Right hindlimb (tissue), 1 donor: ENCODE measurements at places on chromosomes 4 and X.

DNA sequence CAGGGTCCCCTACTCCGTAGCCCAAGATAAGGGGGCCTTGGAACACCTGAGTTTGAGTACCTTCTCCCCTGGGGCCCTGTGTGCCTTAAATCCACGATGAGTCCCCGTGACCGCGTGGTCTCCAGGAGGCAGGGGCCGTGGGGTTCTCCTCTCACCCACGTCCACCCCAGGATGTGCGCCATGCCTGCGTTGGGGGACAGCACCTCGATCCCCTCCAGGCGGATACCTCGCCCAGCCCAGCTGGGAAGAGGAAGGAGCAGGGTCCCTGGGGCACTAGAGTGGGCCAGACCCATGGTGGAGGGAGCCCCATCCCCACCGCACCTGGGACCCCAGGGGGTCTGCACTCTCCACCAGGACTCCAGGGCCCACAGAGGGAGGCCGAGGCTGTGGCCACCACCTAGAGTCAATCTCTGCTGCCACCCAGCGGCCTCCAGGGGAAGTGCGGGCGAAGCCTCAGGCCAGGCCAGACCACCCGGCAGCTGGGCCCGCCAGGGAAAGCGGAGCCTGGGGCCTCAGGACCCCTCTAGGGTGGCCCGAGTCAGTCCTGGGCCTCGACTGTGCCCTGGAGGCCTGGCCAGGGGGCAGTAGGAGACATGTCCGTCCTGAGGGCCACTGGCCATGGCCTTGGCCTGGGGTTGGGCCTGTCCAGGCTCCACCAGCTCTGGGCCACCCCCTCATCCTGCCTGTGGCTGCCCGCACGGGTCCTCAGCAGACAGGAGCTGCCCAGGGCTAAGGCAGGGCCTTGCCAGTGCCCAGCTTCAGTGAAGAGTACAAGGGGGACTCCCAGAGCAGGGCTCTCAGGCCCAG, 55.0 kb downstream of the FAM53A start:
- DNase-seq = peak; percentile 75

DNA sequence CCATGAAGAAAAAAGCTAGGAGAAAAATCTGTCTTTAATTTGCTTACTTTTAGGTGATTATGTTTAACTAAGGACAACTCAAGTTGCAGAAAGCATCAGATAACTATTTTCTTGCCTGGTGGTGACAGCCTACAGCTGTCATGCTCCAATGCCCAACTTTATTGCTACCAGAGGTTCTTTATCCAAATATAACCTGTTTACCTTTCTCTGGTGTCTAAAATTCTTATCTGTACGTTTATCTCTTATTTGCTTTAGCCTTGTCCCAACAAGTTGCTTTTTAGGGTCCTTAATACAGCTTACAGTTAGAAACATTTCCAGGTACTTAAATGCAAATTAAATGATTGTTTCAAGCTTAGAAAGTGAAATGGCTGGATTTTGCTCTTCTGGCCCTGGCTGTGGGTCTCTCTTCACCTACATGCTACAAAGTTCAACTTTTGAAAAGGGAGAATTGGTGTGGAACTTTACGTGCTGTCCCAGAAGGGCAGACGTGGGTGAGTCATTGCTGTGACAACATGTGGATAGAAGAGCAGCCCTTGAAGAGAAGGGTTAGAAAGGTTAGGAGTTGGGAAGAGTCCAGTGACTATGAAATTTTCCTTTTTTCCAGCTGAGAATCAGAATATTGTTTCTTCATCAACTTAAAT, 60.7 kb downstream of the HPGD start:
- no peak for DNase-seq

DNA sequence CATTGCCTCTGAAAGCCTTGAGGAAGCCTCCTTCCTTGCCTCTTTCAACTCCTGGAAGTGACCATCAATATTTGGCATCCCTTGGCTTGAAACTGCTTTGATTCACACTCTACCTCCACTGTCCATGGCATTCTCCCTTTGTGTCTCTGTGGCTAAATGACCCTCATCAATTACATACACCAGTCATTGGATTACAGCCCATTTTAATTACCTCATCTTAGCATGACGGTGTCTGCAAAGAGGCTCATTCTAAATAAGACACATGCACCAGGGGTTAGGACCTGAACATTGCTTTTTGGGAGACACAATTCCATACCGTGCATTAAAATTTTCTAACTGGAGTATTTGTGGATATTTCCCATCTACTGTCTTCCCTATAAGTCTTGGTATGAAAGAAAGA, 60.7 kb upstream of the FAM9A start:
- no peak for DNase-seq

DNA sequence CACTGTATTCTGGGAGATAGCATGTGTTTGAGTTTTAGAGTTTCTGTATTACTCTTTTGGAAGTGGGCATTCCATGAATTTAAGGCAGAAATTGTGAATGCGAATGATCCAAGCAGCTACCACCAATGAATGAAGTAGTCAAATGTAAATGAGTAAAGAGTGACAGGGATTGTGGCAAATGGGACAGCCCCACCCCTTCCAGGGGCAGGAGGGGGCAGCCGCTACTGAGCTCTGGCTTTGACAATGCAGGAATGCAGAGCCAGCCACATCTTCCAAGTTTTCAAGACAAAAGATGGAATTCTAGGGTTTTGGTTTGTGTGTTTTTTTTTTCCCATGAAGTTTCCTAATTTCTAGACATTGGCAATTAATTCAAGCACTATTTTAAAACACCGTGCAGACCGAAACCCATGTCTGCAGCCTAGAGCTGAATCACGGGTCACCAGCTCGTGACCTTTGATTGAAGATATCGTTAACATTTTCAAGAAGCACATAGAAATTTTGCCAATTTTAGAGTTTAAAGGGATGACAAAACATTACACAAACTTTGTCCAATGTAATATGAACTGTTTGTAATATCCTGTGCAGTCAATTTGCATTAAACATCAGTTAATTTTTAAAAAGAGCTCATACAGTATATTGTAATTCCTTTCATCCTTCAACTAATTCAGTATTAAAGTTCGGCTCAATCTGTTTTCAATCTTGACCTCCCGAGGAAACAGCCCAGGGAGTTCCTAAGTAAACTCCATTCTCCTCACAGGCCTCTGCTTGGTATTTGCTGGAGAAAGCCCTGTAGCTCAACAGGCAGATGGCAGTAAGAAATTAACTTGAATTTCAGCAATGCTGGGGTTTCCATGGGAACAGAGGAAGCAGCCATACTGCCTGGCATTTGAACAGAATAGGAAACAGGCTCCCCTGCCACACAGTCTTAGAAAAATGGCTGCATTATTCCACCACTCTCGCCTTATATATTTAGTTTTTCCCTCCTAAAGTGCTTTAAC, 83.4 kb downstream of the UCHL1 start:
- peak; percentile 66 for DNase-seq

DNA sequence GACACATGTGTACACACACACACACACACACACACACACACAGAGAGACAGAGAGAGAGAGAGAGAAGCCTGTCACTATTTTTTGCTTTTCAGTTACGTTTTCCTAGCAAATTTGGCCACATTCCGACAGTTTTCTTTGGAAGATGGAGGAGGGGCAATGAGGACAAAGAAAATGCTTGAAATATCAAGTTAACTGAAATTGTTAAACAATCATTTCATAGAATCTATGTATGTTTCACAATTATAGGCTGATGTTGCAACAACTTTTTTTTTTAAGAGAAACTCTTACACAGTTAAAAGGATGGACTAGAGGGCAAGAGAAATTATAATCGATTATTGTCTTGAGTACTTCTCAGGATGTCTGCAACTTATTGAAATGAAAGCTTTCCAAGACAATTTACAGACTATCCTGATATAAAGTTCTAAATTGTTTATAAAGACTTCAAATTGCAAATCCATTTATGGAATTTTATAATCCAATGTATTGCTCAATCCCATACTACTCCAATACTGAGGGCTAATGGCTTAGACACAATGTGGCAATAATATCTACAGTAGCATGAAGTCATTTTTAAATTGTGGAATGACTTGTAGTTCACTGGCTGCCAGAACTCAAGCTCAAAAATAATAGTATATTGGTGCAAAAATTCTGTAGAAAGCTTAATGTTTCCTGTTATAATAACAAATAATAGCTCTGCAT, 647.0 kb upstream of the PCDH7 start:
- no peak for DNase-seq

GRCh38 chrX:133188631-133189030, 29.5 kb downstream of the TFDP3 start:
- DNase-seq = no peak

DNA sequence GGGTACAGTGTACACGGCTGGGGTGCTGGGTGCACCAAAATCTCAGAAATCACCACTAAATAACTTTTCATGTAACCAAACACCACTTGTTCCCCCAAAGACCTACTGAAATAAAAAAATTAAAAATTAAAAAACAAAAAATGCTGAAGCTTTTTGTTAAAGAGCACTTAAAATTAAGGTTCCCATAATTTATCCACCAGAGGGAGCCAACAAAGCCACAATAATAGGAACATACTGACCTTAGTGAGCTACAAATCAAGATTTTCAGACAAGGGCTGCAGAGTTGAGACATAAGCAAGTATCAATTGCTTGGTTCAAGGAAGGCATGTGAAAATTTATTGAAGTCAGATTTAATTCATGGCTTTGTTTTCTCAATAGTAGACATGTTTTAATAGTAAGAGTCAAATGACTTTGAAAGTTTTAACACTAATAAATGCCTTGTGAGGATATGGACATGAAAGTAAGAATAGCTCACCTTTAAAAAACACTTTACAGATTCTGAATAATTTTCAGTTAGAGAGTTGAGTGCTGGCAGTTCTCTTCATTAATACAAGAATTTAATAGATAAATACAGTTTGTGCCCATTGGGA, 43.0 kb upstream of the SCOC start:
- no peak for DNase-seq

GRCh38 chr4:104577405-104577804, 82.7 kb upstream of the CXXC4 start:
- DNase-seq = no peak

- DNase-seq = no peak
Measured at GRCh38 chr4:78437608-78438088, 113.9 kb upstream of the ANXA3 start.

DNA sequence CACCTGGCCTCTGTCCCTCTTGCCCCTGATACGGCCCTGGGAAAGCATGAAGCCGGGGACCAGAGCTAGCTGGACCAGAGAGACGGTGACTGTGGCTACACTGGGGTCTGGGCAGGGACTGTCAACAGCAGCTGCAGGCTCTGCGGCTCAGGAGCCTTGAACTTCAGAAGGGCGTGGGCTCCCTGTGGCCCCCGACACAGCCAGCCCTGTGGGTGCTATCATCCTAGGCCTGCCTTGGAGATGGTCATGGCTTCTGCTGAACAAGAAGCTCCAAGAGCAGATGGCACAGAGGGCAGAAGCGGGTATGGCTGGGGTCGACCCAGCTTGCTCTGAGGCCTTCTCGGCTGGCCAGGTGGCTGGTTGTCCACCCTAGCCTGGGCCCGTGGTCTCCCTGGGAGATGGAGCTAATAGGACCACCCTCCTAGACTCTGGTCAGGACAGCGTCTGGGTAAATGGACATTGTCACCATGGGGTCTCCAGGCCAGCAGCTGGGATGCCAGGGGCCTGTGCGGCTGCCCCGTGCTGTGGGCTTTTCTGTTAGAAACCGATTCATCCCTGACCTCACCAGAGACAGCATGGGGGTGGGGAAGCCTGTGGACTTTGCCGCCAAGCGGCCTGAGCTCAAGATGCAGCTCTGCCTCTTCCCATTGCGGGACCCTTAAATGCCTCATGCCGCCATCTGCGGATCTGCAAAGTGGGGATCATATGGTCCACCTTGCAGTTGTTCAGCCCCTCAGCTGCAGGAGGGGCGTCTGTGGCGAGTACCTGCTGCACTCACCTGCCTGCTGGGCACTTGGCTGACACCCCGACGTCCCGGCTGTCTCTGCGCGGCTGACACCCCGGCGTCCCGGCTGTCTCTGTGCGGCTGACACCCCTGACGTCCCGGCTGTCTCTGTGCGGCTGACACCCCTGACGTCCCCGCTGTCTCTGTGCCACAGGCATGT, 21.1 kb downstream of the CPZ start:
- no peak for DNase-seq

DNA sequence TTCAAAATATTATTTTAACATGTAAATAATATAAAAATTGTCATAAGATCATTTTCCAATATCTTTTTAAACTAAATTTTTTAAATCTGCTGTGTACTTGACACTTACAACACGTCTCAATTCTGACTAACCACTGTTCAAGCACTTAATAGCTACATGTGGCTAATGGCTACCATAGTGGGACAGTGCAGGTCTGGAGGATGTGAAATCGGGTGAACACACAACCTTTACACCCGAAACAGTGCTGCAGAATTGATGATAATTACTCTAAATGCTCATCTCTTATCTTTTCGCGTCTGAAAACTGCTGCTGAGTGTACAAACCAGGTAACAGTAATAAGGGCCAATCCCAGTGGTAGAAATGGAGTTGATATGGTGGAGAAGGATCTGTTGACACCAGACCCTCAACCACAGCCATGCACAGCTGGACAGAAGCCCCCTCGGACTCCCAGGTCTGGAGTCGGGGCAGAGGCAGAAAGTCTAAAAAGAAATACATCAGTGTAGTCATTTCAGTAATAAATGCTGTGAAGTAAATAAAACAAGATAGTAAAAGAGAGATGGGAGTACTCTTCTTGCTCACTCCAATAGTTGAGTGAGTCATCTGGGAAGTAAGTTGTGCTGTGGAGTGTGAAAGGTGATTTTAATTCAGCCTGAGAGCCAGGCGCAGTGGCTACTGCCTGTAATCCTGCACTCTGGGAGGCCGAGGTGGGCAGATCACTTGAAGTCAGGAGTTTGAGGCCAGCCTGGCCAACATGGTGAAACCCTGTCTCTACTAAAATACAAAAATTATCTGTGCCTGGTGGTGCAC, 150.0 kb downstream of the CBR4 start:
- DNase-seq = no peak

- no peak for DNase-seq
Measured at GRCh38 chr4:16118090-16118489, 34.3 kb upstream of the PROM1 start.

DNA sequence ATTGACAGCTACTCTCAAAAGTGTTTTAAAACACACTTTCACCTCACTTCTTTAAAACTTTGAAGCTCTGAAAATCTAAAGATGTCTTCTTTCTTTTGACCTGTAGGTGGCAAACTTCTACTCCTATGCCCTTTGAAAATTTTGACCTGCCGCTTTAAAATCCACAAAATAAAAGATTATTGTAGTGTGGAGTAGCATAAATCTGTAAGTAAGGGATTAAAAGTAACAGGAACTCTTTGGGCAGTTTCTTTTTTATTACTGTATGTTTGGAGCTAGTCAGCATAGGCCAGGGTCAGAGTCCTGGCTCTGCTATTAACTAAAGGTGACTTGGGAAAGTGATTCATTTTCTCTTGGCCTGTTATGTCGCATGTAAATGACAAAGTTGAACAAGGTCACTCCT, 25.5 kb downstream of the BBS12 start:
- no peak for DNase-seq

- DNase-seq = no peak
Measured at GRCh38 chr4:17535242-17535641, 20.3 kb downstream of the CLRN2 start.

GRCh38 chr4:114417214-114417613, 181.4 kb upstream of the UGT8 start:
- DNase-seq = no peak

GRCh38 chr4:124934916-124935315, 222.4 kb upstream of the ANKRD50 start:
- DNase-seq = no peak
